Common myeloid progenitor, CD34-positive (primary cell): ENCODE measurements at places on chromosomes 2 and 18.

DNA sequence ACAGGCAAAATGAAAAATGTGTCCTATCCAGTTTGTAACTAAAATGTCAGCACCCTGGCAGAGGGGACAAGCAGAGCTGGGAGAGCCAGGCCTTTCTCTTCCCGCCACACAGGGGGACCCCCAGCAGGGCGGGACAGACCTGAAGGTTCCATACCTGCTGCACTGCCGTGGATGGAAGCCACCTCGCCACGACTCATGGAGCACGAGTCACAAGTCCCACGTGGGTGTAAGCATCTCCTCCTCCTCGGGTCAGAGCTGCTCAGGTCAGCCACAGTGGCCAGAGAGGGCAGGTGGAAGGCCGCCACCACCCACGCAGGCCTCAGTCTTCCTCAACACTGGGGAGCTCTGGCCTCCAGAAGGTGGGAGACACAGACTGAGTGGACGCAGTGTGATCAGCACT, 21.0 kb downstream of the C1QL2 start:
- DNase-seq, result no peak

DNA sequence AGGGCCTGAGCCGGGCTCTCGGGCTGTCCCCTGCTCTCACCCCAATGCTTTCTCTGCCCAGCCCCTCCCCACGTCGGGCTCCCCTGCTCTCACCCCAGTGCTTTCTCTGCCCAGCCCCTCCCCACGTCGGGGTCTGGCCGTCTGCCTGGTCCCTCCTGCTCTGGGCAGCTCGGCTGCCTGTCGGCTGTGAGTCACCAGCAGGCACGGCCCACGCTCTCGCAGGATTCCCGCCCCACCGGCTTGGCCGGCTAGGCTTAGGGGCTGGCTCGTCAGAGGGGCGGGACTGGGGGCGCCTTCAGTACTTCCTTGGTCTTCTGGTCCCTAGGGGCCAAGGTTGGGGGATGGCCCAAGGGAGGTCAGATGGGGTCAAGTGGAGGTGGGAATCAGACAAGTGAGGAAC, 3.3 kb downstream of the BOK start:
- no peak for DNase-seq

DNA sequence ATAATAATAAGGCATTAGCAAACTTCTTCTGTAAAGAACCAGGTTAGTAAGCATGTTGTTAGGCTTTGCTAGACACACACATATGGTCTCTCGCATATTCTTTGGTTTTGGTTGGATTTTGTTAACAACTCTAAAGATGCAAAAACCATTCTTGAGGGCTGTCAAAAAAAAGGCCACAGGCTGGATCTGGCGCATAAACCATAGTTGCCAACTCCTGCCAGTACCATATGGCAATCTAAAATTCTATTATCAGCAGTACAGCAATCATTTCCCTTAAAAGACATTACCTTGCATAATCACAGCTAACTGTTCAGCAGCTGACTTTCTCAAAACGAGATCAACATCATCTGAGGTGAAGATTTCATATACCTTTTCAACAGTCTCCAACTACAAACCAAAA, 63.5 kb downstream of the RTTN start:
- DNase-seq, result peak; percentile 22

DNA sequence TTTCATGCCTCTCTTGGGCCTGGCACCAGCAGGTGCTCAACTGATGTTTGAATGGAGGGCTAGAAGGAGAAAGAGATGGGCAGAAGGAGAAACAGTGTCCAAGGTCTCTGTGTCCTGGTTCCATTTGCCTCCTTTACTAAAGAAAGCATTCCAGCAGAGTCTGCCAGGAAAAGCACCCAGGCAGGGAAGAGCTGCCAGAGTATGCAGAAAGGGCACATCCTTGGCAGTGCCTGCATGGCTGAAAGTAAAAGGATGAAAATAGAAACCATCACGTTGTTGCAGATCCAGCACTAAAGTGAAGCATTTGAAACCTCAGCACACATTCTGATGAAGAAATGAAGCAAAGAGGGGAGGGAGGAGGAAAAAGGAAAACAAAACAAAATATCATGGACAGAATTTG, 142.2 kb downstream of the ESCO1 start:
- no peak for DNase-seq

DNA sequence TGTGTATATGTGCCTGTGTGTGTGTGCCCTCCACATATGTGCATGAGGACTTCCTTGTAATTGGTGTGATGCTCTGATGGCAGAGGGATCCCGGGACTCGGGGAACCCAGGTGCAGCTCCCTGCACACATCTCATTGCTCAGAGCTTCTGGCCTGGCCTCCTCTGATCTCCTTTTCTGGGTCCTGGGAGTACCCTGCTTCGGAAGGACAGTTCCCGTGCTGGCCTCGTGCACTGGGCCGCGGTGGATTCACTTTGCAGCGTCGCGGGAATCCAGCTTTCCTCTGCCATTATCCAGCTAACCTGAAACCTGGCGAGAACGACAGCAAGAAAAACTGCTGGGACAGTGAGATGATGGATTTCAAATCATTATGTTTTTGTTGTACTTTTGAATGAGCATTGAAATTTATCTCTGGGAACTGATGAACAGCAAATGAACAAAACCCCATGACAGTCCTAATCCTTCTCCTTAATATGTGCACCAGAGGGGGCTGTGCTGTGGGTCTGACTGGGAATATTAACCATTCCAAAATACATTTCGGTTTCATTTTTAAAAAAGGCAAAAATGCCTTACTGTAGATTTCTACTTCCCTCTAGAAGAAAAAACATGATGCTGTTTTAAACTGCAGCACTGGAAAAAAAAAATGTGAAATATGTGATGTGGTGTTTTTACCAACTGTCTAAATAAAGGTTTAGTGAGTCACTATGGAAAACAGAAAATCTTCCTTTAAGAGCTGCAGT, 78.2 kb downstream of the PTGR3 start:
- peak; percentile 25 for DNase-seq

DNA sequence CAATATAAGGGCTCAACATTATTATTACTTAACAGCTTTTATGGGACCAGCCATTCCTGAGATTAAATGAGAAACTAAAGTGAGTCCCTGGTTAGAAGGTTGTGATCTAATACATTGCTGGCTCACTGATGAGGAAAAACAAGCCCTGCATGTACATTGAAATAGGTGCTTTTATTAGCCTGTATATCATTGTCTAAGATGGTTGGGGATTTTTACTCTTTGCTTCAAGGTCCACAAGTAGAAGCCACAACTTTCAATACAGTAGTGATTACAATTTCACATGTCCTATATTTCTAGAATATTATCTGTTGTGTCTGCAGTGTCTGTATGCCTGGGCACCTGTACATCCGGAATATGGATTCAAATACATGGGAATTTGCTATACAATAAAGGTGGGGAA, 104.1 kb upstream of the FZD5 start:
- DNase-seq, result no peak

- no peak for DNase-seq
Measured at GRCh38 chr2:46086578-46087070, 210.6 kb upstream of the EPAS1 start.

GRCh38 chr2:118103951-118104940, 16.0 kb downstream of the INSIG2 start:
- DNase-seq, result peak; percentile 45
